ENCODE measurements at places on chromosomes 11 and 22.
A peak's percentile ranks its signal among the peaks of the same experiment; 100 is the strongest.

DNA sequence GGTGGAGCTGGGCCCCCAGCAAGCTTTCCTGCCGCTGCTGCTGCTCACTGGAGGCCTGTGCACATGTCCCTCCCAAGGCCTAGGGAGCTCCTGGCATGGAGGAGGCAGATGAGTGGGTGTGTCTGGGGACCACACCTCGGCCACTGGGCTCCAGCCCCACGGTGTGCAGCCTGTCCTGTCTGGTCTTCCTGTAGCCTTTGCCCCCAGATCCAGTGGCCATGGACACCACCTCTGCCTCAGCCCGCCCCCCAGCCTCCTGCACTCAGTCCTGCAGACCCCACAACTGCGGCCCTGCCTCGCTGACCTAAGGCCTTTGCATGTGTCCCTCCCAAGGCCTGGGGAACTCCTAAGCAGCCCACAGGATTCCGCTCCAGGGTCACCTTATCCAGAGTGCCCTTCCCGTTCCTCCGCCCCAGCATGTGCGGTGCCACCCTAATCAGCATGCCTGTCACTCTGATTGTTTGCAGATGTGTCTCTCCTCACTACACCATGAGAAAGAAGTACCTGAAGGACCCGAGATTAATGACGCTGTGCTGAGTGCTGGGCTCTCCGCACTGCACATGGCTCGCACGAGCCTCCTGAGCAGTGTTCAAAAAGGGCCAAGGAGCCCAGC lies 8.6 kb downstream of the GAL start:
- H3K4me1 ChIP-seq, result no peaks in the 10 kb centered on the region
- H3K4me3 ChIP-seq, result no peak overlapping the region
- H3K27me3 ChIP-seq, result peaks cover 20% of the 10 kb centered on the region
- no peak for DNase-seq
- H3K36me3 ChIP-seq, result no peaks in the 10 kb centered on the region
- no peak overlapping the region for H3K27ac ChIP-seq

GRCh38 chr11:72140661-72141060 lies 5.1 kb downstream of the FOLR3 start:
- no peaks in the 10 kb centered on the region for H3K36me3 ChIP-seq
- no peaks in the 10 kb centered on the region for H3K4me1 ChIP-seq
- no peak for DNase-seq
- no peaks in the 10 kb centered on the region for H3K27me3 ChIP-seq

DNA sequence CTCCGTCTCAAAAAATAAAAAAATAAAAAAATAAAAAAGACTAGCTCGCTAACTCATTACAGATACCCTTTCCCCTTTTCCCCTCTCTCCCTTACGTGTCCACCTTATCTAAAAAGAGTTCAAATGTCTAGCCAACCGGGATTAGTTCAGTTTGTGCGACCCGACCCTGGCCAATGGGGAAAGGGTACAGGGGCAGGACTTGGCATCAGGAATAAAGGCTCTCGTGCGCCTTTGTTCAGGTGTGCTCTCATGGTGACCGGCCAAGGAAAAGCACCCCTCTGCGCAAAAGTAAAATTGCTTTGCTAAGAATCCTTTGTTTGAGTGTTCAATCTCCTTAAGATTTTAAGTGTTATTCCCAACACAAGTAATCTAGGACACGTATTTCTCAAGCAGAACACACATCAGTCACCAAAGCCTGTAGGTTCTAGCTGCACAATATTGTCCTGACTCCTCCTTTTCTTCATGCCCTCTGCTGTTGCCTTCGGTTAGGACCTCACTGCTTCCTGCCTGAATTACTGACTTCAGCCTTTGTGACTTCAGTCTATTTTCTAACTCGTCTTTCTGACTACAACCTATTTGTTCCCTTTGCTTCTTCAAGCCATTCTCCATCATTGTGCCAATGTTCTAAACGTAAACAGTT lies 20.7 kb upstream of the CECR2 start:
- no peaks in the 10 kb centered on the region for H3K4me1 ChIP-seq
- no peaks in the 10 kb centered on the region for H3K36me3 ChIP-seq
- H3K4me3 ChIP-seq, result no peak overlapping the region
- DNase-seq, result no peak

GRCh38 chr11:9092853-9093778 lies 1.7 kb upstream of the SCUBE2 start:
- H3K36me3 ChIP-seq, result no peaks in the 10 kb centered on the region
- peaks cover 20% of the 10 kb centered on the region for H3K4me1 ChIP-seq
- DNase-seq, result no peak

DNA sequence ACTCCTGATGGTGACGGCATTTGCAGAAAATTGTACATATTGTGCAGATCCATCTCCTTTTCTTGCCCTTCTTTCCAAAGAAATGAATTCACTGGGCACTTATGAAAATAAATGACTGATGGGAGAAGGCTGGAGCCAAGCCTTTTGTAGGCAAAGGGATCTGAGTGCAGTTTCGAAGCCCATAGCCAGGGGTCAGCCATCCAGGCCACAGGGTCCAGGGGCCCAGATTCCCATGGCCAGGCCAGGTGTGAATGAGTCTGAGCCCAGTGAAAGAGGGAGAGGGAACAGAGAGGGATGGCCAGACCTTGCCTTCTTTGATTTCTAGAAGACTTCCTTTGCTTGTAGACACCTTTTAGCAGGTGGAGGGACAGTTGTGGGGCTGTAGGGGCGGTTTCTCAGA lies 209.1 kb downstream of the KIRREL3 start:
- no peak for DNase-seq
- H3K36me3 ChIP-seq, result no peaks in the 10 kb centered on the region
- H3K27ac ChIP-seq, result no peak overlapping the region

DNA sequence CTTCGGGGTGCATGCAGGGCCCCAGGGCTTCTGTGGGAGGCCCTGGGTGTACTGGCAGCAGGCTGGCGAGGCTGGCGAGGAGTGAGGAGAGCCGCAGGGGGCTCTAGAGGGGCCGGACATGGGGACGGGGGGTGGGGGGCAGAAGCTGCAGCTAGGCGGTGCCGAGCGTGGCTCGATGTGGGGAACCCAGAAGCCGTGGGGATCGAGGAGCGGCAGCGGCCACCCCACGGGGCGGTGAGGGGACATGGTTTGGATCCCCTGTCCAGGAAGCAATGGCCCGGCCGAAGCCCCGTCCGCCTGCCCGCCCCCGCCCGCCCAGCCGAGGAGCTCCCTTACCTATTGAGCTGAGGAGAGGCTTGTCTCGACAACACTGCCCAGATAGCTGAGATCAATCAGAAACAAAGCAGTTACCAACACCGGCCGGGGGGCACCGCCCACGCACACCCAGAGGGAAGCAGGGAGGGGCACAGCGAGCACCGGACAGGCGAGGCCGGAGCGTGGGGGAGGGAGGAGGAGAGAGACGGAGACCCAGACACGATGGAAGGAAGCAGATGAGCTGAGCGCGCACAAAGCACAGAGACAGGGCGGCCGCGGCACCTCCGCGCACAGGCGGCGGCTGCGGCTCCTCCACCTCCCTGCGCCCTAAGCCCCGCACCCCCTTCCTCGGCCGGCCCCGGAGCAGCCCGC lies 38.7 kb downstream of the IGSF9B start:
- no peaks in the 10 kb centered on the region for H3K4me1 ChIP-seq
- H3K4me3 ChIP-seq, result no peak overlapping the region
- H3K27ac ChIP-seq, result no peak overlapping the region
- DNase-seq, result no peak
- peaks cover 40% of the 10 kb centered on the region for H3K27me3 ChIP-seq
- H3K36me3 ChIP-seq, result peaks cover 22% of the 10 kb centered on the region

- H3K36me3 ChIP-seq, result peaks cover 14% of the 10 kb centered on the region
- H3K27ac ChIP-seq, result no peak overlapping the region
- no peak overlapping the region for H3K4me3 ChIP-seq
- no peaks in the 10 kb centered on the region for H3K27me3 ChIP-seq
These were observed 91.3 kb upstream of the RASSF10 start for GRCh38 chr11:12917822-12918221.

- H3K4me1 ChIP-seq, result no peaks in the 10 kb centered on the region
- no peaks in the 10 kb centered on the region for H3K27me3 ChIP-seq
These were observed 178.2 kb upstream of the ZC3H12C start for GRCh38 chr11:109914809-109915653.

DNA sequence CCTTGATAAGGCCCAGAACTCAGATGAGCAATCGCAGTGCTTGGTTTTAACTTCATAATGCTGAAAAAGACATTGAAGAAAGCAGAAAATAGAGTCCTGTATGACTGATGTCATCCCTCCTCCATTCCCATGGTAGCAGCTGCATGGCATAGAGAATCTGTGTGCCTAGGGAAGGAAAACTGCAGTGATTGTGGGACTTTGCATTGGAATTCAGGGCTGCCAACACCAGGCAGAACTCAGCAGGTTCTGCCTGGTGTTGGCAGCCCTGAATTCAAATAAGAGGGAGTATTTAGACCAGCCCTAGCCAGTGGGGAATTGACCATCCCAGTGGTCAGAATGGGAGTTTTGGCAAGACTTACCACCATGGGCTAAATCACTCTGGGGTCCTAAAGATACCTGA lies 1016.0 kb downstream of the FAM181B start:
- no peak for DNase-seq
- no peak overlapping the region for H3K27ac ChIP-seq
- H3K36me3 ChIP-seq, result no peaks in the 10 kb centered on the region
- H3K4me3 ChIP-seq, result no peak overlapping the region

DNA sequence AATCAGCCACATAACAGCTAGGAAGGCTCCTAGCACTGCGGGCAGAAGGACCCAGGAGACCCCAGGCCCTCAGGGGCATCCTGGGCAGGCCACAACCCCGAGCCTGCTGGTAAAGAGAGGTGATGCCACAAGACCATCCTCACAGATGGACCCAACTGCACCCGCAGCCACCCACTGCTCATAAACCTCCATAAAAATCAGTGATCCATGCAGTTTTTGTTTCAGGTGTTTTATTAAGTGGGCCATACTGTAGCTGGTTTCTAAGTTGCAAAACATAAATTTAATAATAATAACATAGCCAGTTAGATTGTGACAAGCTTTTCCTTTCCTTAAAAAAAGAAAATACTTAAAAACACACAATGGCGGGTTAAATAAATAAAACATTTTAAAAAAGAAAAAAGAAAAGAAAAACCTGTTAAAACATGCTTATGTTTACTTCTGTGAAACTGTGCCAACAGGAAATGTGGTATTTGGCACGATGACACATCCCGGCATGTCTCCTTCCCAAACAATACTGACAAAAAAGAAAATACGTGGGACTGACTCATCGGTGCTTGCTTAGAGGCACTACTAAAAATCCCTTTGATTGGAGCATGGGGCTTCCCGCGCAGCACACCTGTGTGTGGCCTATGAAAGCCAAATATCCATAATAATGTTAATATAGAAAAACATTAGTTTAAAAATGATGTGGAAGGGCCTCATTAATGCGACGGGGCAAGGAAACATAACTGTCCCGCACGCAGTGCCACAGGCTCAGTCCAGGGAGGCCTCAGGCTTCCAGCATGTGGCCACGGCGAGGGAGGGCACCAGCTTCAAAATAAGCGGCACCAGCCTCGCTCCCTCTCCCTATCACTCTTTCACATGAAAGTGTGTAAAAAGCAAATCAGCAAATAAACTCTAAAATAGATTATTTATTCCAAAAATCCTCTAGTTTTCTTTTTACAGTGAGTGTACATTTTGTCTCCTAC lies 47.5 kb upstream of the SCUBE2 start:
- peaks cover 70% of the 10 kb centered on the region for H3K36me3 ChIP-seq
- H3K27me3 ChIP-seq, result no peaks in the 10 kb centered on the region
- H3K4me1 ChIP-seq, result no peaks in the 10 kb centered on the region
- DNase-seq, result peak; percentile 30
- no peak overlapping the region for H3K27ac ChIP-seq

GRCh38 chr22:29050457-29050856 lies 11.2 kb downstream of the C22orf31 start:
- no peak overlapping the region for H3K4me3 ChIP-seq

- peaks cover 43% of the 10 kb centered on the region for H3K4me1 ChIP-seq
- peak overlapping the region; percentile 54 for H3K27ac ChIP-seq
- no peak overlapping the region for H3K4me3 ChIP-seq
- H3K36me3 ChIP-seq, result no peaks in the 10 kb centered on the region
These were observed 79.5 kb downstream of the TIMP3 start for GRCh38 chr22:32880893-32881596.

DNA sequence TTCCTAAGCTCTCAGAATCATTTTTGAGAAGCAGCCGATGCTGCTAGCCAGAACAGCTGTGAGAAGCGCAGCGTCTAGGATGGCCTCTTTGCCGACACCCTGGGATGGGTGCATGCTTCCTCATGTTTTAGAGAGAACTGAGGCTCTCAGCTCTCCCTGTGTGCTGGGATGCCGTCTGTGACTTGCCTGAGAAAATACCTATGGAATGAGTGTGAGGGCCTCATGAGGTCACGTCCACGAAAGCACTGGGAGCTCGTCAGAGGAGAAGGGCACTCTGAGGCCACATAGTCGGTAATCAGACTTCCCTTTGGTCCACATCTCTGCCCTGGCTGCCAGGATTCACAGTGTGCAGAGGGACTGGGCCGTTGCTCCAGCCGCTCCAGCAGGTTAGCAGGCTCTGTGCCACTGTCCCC lies 54.7 kb downstream of the MICAL3 start:
- peak; percentile 68 for DNase-seq
- H3K4me1 ChIP-seq, result peaks cover 55% of the 10 kb centered on the region
- H3K36me3 ChIP-seq, result peaks cover 3% of the 10 kb centered on the region
- H3K27ac ChIP-seq, result peak overlapping the region; percentile 70
- no peaks in the 10 kb centered on the region for H3K27me3 ChIP-seq
- H3K4me3 ChIP-seq, result no peak overlapping the region

DNA sequence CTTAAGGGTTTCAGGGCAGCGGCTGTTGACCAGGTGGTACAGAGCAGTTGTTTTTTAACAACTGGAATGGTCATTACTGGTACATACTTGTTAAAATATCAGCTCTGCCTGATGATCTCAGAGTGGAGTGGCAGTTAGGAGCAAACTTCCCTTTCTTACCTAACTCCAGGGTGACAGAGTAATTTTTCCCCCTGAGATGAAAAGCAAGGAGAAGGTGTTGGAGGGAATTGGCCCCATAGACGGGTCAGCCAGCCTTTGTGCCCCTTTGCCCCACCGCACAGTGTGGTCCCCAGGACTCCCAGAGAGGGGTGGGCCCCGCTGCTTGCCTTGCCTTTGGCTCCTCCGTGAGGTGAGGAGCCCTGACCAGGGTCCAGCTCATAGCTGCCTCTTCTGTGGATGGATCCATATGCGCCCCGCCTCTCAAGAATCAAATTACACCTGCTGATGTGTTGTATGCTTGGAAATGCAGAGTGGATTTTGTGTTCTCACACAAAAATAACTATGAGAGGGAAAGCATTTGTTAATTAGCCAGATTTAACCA lies 27.0 kb upstream of the SORL1-AS1 start:
- H3K4me3 ChIP-seq, result no peak overlapping the region
- H3K27ac ChIP-seq, result no peak overlapping the region
- no peak for DNase-seq
- H3K36me3 ChIP-seq, result no peaks in the 10 kb centered on the region
- peaks cover 16% of the 10 kb centered on the region for H3K4me1 ChIP-seq

Data from muscle of leg (tissue), 16 donors.